ENCODE measurements at places on chromosomes 1 and 21.

DNA sequence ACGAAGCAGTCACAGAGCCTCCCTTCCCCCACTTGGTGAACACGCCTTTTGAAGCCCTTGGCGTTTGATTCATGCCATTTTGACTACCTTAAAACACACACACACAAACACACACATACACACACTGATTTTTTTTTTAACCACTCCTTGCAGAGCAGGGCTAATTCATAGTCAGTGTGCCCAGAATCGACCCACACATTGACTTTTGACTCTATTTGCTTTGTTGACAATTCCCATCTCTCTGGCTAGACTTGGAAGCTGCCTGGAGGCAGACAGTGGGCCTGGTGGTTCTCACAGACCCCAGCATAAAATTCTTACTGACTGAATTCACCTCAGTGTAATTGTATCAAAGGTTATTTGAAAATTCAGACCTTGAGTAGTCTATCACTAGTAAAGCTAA lies 30.3 kb downstream of the CAPN8 start:
- no peak for DNase-seq

GRCh38 chr1:52636721-52637695 lies 4.0 kb downstream of the SHISAL2A start:
- DNase-seq: peak; percentile 66

GRCh38 chr1:164982545-164982944 lies 374.0 kb downstream of the LMX1A start:
- DNase-seq: peak; percentile 74

DNA sequence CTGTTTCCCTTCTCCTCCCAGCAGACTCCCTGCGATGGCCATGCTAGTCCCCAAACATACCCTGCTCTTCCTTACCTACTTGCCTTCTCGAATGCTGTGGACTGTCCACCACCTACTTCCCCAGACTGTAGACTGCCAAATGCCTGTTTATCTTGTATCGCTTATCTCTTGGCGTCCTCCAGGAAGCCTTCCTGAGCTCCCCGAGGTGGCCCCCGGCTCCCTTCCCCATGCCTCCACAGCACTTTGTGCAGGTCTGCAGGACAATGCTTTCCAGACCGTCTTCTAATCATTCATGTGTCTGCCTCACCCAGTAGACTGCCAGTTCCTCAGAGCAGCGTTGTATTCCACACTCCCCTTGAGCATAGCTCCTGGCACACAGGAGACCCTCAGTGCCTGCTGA lies 41.7 kb downstream of the RHBG start:
- no peak for DNase-seq

GRCh38 chr21:42524341-42525028 lies 10.8 kb downstream of the SLC37A1 start:
- no peak for DNase-seq

GRCh38 chr1:25725482-25725881 lies 74.5 kb upstream of the SELENON start:
- DNase-seq: no peak

DNA sequence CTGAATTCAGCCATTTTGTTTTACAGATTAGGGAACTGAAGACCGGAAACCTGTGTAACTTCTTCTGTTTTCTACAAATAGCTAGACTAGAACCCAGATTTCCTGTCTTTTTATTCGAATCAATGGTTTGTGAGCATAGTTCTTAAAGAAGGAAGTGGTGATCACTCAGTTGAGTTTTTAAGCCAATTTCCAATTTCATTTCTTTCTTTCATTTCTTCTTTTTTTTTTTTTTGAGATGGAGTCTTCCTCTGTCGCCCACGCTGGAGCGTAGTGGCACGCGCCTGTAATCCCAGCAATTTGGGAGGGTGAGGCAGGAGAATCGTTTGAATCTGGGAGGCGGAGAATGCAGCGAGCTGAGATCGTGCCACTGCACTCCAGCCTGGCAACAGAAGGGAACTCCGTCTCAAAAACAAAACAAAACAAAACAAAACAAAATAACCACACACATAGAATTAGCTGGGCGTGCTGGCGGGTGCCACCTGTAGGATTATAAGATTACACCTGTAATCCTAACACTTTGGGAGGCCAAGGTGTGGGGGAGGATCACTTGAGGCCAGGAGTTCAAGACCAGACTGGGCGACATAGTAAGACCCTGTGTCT lies 3.0 kb upstream of the MDM4 start:
- no peak for DNase-seq

DNA sequence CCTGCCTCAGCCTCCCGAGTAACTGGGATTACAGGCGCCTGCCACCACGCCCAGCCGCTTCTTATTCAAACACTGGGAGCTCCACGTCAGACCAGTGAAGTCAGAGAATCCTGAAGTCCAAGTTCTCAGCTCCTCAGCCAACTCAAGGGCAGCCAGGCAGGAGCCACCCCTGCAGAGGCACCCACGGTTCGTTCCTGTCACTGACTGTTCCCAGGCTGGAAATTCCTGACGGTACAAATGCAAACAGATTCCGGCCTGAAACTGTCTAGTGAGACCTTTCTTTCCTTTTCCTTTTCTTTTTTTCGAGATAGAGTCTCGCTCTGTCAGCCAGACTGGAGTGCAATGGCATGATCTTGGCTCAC lies 11.7 kb downstream of the SLC35E2B start:
- no peak for DNase-seq

DNA sequence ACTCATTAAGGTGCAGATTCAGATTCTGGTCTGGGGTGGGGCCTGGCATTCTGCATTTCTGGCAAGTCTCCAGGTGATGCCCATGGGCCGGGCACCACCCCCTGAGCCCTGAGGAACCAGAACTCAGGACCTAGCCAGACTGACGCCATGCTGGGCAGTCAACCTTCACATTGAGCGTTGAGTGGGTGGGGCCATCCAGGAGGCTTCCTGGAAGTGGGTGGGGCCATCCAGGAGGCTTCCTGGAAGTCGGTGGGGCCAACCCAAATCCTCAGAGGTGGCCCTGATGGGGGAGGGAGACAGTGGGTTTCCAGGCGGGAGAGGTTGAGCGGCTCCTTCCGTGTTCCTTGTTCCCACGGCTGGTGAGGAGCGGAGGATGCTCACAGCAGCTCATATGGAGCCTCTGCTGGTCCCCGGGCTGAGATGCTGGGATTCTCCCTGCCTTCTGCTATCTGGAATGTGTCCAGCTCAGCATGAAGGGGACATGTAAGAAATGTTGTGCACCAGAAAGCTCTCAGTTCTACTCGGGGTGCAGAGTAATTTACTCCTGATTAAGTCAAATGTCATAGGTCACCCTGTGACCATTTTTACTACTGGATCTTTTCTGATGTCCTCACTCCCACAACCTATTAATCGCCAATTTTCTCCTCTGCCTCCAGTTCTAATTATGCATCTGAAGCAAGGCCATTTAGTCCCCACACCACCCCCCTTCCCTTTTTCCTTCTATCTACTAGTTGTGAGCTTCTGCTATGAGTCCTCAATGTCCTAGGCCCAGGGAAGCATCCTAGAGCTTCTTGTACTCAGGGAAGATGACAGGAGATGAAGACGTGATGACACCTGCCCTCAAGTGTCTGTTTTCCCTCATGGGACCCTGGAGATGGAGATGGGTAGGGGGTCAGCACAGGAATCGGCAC lies 435.4 kb downstream of the PTPRU start:
- peak; percentile 40 for DNase-seq

DNA sequence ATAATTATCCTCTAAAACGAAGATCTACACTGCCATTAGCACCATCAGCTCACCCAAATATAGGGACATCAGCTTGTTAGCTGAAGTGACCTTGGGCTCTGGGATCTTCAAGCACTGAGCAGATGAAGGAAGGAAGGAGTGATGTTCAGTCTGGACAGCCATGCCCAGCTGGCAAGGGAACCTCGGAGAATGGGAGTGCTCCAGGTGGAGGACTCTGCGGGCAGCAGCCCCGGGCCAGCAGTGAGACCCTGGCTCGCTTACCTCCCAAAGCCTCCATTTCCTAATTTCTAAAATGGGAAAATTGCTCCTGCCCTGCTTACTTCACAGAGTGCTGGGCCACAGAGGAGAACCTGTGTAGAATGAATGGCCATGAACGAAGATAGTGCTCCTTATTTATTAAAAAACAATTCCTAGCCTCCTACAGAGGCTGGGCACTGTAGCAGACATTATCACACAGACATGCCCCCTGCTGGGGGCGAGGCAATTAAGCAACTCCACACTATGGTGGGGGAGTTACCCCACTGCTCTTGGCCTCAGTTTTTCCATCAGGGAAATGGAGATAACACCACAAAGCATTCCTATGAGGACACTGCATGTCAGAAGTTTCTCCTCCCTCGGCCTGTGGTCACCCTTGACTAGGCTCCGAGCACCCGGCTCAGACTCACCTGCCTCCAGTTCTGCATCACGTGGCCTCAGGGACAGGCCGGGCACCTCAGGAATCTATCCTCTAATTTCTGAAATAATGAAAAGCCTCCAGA lies 117.6 kb downstream of the KCNN3 start:
- peak; percentile 32 for DNase-seq

DNA sequence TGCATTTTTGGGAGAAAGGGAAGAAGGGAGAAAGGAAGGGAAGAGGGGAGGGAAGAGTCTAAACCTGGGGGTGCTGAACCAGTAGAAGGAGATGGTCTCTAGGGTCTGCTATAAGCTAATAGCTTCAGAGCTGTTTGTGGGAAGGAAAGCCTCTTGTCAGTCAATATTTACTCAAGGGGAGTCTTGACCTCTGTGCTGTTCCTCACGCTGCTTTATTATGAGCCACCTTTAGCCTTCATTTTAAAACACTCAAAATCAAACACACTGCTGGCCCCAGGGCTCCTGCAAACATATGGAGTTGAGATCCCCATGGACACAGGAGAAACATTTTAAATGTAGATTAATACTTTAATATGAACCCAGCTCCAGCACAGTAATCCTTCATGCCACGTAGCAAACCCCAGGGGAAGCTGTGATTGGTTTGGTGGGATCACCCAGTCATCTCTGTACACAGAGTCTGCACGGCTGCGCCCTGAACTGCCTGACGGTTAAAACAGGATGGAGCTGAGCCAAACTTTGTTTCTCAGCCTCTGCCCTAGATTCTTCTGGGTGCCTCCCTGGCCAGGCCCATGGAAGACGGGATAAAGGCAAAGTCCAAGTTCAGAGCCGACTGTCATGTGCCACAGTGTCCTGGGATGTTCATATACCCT lies 40.2 kb upstream of the VWA5B1 start:
- DNase-seq: no peak

DNA sequence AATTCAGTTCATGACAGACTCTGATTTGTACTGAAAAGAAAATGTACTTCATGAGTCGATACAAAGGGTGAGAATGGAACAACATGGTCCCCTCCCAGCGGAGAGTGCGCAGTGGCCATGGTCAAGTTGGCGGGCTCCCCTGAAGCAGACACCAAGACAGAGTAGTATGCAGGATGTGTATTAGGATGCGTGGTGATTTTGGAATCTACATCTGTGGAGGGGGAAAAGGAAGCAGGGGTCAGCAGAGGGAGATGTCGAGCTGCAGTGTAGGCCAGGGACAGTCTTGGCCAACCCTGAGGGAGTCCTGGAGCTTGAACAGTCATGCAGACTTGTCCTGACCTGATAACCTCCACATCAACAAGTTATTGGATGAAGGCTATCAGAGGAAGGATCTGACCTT lies 481.0 kb downstream of the OMA1 start:
- DNase-seq: peak; percentile 68

- DNase-seq: no peak
Observed at GRCh38 chr1:71399594-71399993, 318.8 kb upstream of the ZRANB2 start.

GRCh38 chr1:27300341-27301051 lies 21.5 kb upstream of the TMEM222 start:
- DNase-seq: peak; percentile 91

- DNase-seq: no peak
Observed at GRCh38 chr1:110380672-110381283, 10.0 kb downstream of the SLC16A4 start.

DNA sequence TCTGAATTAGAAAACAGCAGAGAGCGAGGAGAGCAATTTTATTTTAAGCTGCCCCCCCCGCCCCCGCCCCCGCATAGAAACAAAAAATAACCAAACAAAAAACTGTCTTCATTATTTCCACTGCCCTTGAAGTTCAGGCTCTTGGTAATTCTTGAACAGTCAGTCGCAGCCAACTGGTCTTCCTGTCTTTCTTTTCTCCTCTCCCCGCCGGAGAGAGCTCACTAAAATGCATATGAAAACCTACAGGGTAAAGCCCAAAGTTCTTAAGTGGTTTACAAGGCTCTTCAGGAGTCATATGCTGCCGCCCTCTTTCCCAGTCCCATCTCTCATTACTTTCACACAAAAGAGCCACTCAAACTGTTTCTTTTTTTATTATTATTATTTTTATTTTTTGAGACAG lies 1.1 kb upstream of the ANKRD35 start:
- DNase-seq: no peak

DNA sequence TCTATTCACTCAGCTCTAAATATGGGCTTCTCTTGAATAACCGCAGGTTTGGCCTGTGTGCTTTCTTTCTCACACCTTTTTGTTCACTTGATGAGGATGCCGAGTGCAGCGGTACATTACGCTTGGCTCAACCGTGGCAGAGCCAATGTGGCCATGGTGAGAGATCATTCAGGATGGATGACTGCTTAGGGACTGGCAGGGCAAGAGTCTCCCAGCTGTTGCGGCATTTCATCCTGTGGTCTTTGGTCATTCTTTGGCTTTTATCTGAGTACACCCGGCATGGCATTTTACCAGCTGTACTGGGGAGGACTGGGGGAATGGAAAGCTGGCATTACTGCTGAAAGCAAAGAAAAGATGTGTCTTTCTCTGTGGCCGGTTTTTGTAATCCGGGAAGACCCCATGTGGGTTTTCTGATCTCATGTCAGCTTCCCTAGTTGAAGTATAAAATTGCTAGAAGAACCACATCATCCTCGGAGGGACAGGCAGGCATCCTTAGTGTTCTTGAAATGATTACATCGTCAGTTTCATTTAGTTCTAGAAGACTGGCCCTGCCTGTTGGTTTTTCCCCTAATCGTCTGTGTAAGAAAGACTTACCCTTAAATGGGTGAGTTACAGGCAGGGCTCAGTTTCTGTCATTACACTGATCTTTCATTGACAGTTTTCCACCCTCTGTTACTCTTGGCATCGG lies 15.1 kb downstream of the PCP4 start:
- no peak for DNase-seq

GRCh38 chr21:42668298-42668992 lies 15.0 kb downstream of the PDE9A start:
- no peak for DNase-seq

GRCh38 chr1:72000809-72001208 lies 281.5 kb downstream of the NEGR1 start:
- peak; percentile 88 for DNase-seq

DNA sequence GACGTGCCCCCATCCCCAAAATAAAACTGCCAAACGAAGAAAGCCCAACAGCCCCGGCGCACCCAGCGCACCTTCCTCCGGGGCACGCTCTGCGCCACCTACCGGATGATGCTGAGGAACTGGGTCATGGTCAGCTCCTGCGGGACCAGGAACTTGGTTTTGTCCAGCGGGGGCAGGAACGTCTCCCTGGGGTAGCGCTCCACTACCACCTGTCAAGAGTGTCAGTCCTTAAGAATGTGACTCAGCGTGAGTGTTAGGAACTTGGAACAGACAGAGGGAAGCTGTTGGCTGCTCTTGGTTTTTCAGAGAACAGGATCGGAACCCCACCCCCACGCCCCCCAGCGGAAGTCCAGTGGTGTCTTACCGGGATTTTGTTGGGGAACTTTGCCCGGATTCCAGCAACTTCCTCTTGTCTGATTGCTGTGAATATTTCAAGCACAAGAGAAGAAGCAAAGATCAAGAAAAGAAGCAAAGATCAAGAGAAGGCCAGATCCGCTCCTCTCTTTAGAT lies 431 bp downstream of the MAP1LC3C start:
- DNase-seq: peak; percentile 94

GRCh38 chr1:155970531-155971167 lies 7.7 kb downstream of the ARHGEF2 start:
- DNase-seq: peak; percentile 65

Data from islet precursor cell (in vitro differentiated cells).